Ascending aorta (tissue), 2 donors: ENCODE measurements at places on chromosomes 3 and 15.

DNA sequence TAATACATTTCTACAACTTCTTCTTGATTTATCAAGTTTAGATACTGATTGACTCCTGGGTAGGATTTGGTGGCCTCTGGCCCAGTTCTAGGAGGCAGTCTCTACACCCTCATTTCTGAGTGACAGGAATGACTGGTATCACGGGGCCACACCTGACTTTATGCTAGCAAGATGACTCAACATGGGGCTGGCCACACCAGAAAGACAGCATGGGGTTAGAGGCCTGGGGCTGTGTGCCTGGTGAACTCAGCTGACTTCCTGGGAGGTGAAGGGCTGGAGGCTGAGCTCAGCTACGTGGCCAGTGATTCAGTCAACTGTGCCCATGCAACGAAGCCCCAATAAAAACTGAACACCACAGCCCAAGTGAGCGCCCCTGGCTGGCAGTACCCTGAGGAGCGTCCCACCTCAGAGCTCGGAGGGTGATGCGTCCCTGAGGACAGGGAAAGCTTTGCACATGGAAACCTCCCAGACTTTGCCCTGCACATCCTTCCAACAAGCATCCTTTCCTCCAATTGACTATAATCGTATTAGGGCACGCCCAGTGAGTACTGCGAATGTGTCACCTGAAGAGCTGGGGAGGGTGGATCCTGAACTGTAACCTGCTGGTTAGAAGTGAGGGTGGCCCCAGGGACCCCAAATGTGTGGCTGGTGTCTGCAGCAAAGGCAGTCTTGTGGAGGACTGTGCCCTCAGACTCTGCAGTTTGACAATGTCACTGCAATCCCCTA lies 57.2 kb downstream of the NIPA2 start:
- DNase-seq, result no peak

DNA sequence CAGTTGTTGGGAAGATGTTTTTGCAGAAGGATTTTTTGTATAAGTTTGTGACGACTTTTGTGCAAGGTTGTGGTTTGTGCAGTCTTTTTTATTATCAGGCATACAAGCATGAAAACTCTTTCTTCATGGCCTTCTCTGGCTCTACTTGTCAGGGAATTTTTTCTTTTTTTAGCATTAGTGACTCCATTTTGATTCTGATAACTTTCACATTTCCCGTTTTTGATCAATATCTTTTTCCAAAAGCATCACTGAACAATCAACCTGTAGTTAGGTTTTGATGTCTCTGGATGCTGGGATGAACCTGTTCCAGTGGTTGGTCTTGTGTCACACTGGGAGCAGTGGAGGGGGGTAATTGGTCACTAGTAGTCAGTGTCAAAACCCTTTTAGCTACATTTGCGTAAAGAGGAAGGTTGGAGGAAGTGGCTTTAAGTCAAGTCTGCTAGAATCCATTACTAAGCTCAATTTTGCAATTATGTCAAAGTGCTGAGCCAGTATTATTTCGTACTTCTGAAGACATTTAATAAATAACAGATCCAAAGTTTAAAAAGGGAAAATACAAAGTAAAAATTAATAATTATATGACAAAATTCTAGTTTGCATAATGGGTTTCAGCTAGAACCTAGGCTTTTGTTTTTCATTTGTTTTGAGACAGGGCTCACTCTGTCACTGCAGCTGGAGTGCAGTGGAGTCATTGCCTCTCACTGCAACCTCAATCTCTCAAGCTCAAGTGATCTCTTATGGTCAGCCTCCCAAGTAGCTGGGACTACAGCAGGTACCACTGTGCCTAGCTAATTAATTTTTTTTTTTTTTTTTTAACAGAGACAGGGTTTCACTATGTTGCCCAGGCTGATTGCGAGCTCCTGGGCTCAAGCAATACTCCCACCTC lies 18.8 kb upstream of the CFAP161 start:
- no peak for DNase-seq

DNA sequence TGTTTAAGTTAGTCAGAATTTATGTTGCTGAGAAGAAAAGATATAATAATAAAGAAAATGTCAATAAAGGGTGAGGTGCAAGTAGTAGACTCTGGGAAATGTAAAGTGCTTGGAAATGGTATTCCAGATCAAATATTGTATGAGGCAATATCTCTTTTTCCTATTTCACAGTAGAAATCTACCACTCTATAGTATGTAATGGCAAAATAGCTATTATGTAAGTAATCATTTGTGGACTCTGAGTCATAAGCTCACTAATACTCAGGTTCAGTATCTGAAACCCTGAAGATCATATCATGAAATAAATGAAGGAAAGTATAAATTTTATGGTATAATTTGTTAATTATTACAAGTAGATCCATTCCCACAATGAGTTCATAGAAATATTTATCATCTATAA lies 322.1 kb downstream of the PYDC2 start:
- DNase-seq, result no peak

- DNase-seq, result no peak
Measured at GRCh38 chr3:10333349-10333650, 12.4 kb upstream of the SEC13 start.

DNA sequence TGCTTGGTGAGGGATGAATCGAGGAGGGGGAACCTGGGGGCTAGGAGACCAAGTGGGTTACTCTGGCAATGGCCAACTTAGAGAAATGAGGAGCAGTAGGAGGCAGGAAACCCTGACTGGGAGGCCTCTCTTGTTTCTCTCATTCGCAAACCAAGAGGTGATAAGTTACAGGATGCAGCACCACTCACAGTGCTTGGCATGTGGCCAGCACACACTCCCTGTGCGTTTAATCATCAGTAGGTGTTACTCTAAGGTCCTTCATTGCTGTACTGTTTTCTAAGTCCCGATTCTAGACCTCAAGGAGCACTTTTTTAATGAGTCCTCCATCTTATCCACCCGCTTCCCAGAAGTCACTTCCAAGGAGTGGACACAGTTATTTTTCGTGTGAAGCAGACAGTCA lies 314.1 kb upstream of the TRIM42 start:
- no peak for DNase-seq

DNA sequence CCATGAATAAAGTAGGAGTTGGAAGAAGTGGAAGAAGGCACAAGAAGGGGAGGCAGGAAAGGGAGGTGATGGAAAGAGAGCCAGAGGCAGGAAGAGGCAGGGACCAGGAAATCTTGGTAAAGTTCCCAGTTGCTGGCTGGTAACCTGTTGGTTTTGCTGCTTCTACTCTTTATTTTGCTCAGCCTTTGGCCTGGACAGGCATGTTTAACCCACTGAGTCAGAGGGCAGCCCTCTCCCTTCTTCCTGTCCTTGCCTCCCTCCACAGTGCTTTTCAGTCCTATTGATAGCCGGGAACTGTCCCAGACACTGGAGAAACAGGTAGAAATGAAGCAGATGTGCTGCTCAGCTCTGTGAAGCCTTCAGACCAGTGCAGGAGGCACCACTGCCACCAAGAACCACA lies 43.4 kb upstream of the APEH start:
- no peak for DNase-seq

- DNase-seq, result no peak
Measured at GRCh38 chr3:33664195-33664594, 53.9 kb downstream of the CLASP2 start.

- no peak for DNase-seq
Measured at GRCh38 chr15:82064824-82065223, 19.0 kb upstream of the MEX3B start.

DNA sequence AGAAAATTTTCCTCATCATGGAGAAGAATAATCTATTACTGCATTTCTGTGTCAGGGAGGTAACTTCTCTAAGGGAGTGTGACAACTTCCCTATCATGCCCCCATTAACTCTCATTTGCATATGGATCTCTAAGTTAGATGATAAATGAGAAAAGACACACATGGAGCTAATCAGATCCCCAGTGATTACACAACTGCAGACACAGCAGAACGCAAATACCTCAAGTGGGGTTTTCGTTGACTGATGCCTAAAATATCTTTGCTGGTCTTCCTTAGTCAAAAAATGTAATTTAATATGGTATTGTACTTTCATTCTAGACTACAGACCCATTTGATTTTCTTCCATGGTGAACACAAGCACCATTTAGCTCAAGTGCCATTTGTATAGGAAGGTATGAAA lies 630.5 kb downstream of the TBL1XR1 start:
- no peak for DNase-seq

GRCh38 chr3:18079739-18080138 lies 337.3 kb upstream of the TBC1D5 start:
- DNase-seq, result no peak

DNA sequence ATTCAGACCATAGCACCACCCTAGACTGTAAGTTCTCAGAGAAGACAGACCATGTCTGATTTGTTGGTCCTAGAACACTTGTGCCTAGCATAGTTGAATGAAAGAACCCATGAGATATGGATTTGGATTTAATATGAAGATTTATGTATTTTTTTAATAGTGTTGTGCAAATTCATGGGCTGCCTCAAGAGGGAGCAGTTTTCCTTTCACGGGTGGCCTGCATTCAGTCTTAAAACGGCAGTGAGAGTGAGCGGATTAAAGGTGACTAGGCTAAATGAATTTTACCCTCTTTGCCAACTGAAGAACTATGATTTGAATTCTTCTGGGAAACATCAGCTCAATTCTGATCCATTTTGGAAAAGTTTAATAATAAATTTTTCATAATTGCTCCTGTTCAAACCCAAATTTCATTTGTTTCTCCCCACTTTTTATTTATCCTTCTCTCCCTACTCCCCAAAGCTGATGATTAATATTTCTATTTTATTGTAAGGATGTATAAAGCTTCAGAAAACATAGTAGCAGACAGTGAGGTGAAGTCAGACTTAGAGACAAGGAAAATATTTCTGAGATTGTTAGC lies 67.3 kb downstream of the MORC1 start:
- no peak for DNase-seq

DNA sequence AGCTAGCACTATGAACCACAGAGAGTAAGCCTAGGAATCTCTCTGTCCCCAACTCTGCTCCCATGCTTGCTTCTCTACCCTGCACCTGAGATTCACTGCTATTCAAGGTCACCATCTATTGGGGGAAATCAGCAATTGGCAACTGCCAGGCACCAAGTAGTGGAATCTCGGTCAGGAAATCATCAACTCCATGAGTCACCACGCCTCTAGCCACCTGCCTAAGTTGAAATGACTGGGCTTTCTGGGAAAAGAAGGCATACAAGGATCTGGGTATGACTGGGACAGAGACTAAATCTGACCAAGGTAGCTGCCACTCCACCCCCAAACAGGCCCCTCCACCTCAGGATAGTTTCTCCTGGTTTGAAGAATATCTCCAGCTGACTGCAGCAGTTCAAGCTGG lies 464.1 kb upstream of the CBLB start:
- DNase-seq, result no peak

- DNase-seq, result peak; percentile 5
Measured at GRCh38 chr3:194872669-194872977, 186.9 kb downstream of the FAM43A start.

GRCh38 chr3:136277115-136277514 lies 27.0 kb downstream of the PCCB start:
- no peak for DNase-seq

DNA sequence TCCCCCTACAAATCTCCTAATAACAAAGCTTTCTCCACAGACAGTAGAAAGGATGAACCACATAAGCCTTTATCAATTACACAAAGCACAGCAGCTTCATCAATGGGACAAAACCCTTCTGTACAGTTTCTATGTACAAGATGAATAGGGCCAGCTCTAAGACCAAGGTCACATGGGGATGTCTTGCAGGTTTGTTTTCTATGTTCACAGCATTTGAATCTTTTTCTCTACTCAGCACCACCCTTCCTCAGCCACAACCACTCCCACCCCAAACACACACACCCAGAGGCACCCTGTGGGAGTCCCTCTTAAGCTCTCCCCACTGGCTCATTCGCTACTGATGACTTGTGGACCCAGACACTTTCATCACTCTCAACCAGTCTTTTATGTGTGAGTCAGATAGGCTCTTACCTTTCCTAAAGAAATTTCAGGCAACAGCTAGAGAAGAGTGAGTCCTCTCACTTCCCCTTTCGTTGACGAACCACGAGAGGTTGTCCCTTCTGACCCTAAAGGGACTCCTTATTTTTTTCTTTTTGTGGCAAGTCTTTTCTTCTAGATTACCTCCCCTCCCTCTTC lies 57.9 kb downstream of the ARHGAP31 start:
- no peak for DNase-seq

GRCh38 chr3:21662403-21662802 lies 88.6 kb downstream of the ZNF385D start:
- no peak for DNase-seq

DNA sequence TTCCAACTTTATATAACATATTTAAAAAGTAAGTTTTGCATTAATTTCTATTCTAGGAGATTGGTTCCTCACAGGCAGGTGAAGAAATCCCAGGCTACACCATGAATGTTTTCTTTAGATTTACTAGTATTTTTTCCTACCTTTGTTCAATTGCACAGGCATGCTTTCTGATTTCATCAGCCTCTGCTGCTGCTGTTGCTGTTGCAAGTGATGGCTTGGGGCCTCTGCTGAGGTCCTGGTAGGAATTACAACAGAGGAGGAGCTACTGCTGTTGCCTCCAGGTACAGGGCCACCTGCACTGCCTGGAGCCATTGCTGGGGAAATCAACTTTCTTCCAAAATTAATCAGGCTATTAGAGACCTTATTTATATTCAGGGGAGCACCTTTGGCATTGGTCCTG lies 353.3 kb downstream of the PLCL2 start:
- DNase-seq, result no peak

DNA sequence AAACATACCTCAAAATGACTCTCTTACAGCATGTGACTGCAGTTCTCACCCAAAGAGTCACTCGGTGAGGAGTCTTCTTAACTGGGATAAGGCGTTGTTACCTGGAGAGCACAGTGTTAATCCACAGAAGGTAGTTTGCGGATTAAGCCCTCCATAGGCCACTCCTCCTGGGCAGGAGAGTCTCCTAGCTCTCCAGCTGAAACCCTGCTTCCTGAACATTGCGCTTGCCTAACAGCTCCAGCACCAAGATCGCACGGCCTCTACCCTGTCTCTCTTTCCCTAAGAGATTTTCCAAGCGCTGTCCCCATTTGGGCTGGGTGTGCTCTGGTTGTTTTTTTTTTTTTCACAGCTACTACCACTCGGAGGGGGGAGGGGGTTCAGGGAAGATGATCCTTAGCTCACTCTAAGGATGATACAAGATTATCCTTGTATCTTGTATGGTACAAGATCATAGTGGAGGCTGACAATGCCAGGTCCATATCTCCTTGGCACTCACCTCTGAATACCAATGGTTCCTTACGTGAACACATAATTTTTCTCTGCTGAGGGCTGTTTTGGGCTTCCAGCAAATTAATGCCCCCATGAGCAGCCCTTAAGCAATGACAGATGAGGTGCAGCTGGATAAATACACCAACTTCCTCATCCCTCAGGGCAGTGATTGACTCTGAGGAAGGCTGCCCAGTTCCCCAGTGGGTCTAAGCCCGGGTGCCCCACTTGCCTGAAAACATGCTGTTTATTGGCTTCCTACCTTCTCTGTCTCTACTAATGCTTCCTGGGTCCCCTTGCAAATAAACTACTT lies 185.2 kb upstream of the TSC22D2 start:
- DNase-seq, result no peak
